ENCODE measurements at places on chromosomes 16 and 17.

GRCh38 chr17:37081287-37081686 lies 132.5 kb downstream of the AATF start:
- DNase-seq, result no peak

DNA sequence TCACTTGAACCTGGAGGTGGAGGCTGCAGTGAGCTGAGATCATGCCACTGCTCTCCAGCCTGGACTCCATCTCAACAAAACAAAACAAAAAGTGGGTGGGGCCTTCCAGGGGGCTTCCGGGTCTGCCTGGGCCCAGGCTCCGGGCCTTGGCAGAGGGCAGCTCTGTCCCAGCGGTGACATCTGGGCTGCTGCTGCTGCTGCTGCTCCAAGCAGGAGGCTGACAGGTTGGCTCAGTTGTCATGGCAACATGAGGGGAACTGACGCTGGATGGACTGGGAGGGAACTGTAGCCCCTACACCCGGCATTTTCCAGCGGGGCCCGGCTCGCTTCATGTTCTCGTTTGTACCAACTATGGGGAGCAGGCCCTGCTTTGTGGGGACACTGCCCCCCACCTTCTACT lies 4.0 kb downstream of the BAIAP3 start:
- no peak for DNase-seq

GRCh38 chr17:3003296-3004149 lies 59.9 kb downstream of the OR1D5 start:
- no peak for DNase-seq

DNA sequence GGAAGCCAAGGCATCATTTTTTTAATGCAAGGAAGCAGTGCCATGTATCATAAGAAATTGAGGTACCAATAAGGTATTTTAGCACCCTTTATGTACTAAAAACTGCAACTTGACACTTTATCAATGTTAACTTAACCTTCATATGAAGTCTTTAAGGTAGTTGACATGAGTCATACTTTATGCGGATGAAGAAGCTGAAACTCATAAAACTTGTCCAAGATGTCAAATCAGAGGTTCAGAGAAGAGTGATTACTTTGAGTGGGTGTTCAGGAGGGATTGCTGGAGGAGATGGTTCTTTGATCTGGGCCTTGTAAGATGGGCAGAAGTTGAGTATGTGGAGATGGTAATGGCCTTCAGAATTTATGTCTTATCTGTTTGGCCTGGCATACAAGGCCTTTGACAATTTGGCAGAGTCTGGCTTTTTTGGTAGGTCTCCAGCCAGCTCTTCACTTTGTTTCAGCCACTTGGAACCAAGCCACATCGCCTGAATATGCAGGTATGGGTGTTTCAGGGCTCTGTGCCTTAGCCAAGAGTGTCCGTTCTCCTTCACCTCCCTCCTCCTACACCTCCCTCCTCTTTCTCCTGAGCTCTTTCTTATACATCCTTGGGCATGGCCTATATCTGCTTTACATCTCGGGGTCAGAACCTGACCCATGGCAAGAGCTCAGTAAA lies 23.7 kb downstream of the YPEL2 start:
- no peak for DNase-seq

DNA sequence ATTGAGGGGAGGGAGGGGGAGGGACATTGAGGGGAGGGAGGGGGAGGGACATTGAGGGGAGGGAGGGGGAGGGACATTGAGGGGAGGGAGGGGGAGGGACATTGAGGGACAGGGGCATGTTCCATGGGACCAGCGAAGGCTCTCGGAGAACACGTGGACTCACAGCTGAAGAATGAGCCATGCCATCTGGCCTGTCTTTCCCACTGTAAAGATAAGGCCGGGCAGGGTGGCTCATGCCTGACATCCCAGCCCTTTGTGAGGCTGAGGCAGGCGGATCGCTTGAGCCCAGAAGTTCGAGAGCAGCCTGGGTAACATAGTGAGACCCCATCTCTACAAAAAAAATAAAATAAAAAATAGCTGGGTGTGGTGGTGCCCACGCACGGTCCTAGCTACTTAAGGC lies 32.5 kb downstream of the RPH3AL start:
- DNase-seq, result no peak

DNA sequence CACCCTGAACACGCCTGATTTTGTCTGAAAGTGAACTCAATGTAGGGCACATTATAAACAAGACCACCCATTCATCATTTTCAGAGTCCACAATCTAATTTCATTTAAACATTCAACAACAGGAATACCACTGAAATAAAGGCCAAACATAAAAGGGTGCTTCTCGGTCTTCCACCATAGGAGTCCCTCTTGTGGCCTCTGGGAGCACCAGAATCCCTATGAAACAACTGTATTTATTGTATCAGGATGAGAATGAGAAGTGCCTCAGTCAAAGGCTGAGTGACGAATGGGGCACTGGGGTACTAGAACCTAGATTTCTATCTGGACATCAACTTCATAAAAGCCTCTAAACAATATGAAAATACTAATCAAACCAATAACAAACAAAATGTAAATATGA lies 40.4 kb downstream of the NXPH3 start:
- DNase-seq, result no peak

DNA sequence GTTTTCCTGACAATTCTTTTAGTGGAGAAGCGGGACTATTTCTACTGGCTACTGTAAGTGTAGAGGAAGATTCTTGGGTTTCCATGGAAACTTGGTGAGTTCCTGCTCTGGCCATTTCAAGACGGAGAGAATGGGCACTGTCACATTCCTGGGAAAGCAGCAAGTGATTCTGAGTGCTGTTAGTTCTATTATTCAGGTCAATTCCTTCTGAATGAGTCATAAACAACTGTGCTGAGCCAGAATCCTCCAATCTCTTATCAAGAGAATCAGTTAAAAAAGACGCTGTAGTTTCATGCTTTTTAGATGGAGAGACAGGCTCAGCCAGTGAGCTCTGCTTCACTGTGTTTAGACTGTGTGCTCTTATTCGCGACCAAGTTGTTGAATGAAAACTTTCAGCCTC lies 19.6 kb downstream of the AKAP10 start:
- DNase-seq, result no peak

DNA sequence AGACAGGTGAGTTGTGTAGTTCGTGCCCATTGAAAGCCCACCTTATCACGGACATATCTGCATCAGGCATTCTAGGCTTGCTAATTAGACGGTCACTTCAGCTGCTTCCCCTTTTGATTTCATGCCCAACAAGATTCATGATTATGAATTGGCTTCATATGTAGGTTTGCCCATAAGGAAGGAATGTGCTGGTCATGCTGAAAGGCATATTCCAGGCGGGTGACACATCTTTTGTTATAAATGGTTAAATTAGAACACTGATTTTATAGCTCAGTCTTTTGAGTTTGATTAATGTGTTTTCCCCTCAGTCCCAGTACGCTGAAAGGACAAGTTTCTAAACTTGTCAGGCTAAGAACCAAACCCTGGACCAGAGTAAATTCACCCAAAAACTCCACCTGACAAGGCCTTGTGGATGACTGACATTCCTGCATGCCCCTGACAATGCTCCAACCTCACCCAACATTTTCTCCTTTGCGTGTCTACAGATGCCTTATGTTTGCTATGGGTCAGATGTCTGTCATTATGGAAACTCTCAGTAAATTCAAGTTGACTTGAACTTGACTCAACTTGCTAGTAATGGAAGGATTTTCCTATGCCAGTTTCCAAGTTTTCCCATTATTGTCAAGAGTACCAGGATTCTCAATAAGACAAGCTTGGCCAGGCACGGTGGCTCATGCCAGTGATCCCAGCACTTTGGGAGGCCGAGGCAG lies 421.9 kb downstream of the PMP22 start:
- no peak for DNase-seq

DNA sequence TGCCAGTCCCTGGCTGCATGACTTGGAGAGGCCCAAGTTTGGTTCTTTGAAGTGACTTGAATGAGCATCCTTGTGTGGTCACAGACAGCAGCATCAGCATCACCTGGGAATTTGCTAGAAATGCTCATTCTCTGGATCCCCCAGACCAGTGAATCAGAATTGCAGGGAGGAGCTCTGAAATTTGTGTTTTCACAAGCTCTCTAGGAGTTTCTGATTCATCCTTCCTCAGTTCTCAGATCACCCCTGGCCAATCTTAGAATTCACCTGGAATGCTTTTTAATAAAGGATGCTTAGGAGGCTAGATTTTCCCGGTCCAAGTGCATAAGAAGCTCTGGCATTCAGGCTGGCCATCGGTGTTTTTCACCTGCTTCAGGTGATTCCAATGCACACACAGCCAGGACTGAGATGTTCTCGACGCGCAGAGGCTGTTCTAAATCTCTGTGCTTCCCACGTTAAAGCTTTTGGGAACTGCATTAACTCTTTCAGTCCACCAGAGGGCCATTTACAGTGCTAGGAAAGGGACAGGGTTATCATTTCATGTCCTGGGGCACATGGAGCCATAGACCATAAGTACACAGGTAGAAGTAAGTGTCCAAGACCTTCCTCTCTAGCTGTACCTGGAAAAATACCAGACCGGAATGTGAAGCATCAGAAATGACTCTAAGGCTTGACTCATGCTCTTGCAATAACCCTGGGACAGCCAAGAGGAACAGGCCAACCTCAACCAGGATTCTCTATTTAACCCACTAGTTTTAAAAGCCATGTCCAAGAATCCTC lies 85.7 kb upstream of the XYLT1 start:
- no peak for DNase-seq

- DNase-seq, result no peak
Measured at GRCh38 chr17:5838661-5839300, 231.4 kb upstream of the WSCD1 start.

- no peak for DNase-seq
Measured at GRCh38 chr16:67504031-67505021, 21.0 kb upstream of the AGRP start.

DNA sequence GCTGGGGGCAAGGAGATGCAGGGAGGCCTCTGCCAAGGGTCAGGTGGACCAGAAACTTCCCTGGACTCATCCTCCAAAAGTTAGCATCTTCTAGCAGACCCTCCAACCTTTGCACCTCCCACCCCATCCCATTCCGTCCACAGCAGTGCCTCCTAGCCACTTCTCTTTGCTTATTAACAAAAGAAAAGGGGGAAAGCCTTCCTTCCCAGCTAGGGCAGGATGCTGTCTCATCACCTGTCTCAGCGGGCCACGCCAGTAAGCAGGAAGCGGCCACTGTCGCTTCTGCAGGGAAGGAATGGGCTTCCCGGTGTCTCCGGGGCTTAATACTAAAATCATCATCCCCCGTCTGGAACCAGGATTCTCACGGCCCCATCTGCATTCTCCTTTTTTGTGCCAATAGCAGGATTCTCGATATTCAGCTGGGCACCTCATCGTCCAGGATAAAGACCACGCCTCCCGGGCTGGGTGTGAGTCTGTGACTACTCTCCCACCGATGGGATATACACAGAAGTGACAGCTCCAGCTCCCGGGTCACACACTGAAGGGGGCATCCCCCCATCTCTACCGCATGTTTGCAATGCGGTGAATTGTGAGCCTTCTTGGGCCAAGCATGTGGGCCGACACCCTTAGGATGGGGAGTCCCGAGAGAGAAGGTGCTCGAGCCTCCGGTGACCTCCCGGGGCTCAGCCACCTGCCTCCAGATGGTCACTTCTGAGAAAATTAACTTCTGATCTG lies 15.5 kb upstream of the RBFOX3 start:
- no peak for DNase-seq

GRCh38 chr16:31108794-31109558 lies 790 bp downstream of the BCKDK start:
- no peak for DNase-seq

- DNase-seq, result no peak
Measured at GRCh38 chr16:9763505-9763904, 418.7 kb downstream of the GRIN2A start.

DNA sequence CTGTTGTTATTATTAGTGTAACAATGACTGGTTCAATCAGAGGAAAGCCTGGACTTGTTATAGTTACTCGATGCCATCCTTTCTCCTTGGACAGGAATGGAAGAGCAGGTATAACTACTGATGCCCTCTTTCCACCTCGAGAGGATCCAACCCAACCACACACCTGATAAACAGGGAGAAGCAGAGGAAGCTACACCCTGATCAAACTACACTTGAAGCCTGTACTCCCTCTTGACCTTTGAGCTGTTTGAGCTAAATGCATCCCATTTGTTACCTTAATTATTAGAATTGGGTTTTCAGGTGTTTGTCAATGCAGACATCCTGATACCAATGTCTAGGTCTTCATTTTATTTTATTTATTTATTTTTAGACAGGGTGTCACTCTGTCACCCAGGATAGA lies 23.7 kb upstream of the HLF start:
- no peak for DNase-seq

DNA sequence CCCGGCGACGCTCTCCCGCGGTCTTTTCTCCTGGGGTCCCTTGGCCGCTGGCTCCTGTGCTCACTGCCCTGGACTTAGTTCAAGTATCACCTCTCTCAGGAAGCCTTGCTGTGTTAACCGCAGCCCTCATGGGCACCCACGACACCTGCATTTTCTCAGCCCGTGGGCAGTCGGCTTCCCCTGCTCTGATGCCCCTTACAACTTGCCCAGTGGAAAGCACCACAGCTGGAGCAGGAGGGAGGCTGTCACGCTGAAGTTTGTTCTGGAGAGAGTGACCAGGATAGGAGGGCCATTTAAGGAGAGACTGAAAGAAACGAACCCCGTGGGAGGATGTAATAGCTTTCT lies 395 bp downstream of the STXBP4 start:
- DNase-seq, result no peak

DNA sequence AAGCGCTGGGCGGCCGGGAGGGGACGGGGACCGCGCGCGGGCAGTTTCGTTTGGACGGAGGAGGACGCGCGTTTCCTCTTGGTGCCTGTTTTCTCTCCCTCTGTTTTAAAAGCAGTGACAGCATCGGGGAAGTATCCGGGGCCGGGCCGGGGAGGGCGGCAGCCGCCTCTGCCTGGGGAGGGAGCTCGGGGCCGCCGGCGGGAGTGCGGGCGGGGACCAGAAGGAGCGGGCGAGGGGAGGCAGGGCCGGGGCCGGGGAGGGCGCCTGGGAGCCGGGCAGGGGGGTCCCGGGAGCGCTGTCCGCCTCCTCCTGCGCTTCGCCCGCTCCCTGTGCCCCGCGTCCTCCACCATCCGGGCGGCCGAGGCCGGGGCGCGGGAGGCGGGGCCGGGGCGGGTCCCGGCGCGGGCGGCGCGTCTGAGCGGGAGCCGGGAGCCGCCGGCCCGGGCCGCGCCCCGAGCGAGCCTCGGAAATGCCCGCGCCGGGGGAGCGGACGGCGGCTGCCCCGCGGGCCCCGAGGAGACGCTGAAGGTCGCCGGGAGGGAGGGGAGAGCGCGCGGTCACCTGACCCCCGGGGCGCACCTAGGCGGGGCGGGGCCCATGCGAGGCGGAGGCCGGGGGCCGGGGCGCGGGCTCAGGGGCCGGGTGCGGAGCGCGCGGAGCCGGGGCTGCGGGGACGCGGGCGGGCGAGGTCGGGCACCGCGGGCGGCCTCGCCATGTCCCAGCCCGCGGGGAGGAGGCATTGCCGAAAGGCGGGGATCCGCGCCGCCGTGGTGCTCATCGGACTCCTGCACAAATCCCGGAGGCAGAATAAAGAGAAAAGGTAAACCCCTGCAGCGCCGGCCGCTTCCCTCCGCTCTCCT lies 57.3 kb downstream of the RAP1GAP2 start:
- DNase-seq, result no peak

- no peak for DNase-seq
Measured at GRCh38 chr16:14669776-14670175, 24.3 kb downstream of the PLA2G10 start.

- DNase-seq, result no peak
Measured at GRCh38 chr16:35154627-35155026, 1695.2 kb downstream of the TP53TG3F start.

GRCh38 chr16:2361129-2361528 lies 20.6 kb upstream of the ABCA3 start:
- DNase-seq, result no peak
